ENCODE measurements at places on chromosomes 2 and 18. TPM values are rescaled to one million over a fixed set of nuclear protein-coding genes. Genes with fewer than 3 reads are reported as not detected.

DNA sequence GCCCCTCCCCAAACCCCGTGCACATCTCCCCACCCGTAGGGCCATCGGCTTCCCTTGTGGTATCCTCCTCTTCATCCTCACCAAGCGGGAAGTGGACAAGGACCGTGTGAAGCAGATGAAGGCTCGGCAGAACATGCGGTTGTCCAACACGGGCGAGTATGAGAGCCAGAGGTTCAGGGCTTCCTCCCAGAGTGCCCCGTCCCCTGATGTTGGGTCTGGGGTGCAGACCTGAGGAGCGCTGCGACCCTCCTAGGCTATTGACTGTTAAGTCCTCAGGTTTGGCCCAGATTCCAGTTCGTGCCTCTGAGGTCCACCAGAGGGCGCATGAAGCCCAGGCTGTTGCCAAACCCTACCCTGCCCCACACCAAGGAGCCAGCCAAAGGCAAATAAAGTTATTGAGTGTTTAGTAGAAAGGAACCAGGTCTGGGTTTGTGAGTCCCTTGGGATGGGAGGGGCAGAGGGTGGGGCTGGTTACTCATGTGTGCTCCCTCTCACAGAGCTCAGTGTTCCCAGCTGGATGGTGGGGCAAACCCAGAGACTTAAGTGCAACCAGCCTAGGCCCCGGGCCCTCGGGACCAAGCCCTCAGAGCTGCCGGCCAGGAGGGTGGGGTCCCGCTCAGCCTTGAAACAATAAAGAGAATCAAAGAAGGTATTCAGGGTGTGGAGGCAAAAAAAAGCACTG, 2.4 kb downstream of the PNKD start:
- H3K4me1 ChIP-seq = peaks cover 39% of the 10 kb centered on the region
- peaks cover 18% of the 10 kb centered on the region for H3K36me3 ChIP-seq
- H3K4me3 ChIP-seq = no peak overlapping the region
- H3K27ac ChIP-seq = peak overlapping the region; percentile 69

- no peaks in the 10 kb centered on the region for H3K4me1 ChIP-seq
- no peaks in the 10 kb centered on the region for H3K36me3 ChIP-seq
- no peak for DNase-seq
- H3K27ac ChIP-seq = no peak overlapping the region
These were observed 45.9 kb downstream of the SCN7A start for GRCh38 chr2:166448106-166448505.

- no peaks in the 10 kb centered on the region for H3K36me3 ChIP-seq
- H3K4me1 ChIP-seq = no peaks in the 10 kb centered on the region
- H3K27me3 ChIP-seq = peaks cover 16% of the 10 kb centered on the region
- no peak overlapping the region for H3K4me3 ChIP-seq
- H3K27ac ChIP-seq = no peak overlapping the region
These were observed 145.0 kb downstream of the HRH4 start for GRCh38 chr18:24605444-24605843.

DNA sequence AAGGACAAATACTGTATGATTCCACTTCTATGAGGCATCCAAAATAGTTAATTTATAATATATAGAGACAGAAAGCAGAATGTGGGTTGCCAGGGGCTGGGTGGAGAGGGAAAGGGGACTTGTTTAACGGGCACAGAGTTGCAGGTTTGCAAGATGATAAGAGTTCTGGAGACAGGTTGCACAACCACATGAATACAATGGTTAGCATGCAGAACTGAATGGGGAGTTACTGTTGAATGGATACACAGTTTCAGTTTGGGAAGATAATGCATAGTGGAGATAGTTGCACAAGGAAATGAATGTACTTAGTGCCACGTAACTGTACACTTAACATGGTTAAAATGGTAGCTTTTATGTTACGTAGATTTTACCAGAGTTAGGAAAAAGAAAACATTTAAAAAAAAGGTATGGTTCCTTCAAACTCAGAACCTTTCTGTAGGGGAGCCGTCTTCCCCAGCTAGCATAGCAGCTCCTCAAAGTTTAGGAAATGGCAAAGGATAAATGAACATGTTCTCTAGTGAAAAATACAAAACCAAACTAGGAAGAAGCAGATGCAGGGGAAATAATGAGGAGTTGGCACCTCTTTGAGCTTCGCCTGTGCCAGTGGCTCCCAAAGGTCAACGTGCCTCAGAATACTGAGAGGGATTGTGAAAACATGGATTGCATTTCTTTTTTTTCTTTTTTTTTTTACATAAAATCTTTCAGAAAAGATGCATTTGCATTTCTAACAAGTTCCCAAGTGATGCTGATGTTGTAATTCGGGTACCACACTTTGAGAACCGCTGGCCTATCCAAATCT, 95.2 kb downstream of the ZCCHC2 start:
- no peak overlapping the region for H3K27ac ChIP-seq
- no peaks in the 10 kb centered on the region for H3K36me3 ChIP-seq
- H3K4me1 ChIP-seq = no peaks in the 10 kb centered on the region
- peaks cover 10% of the 10 kb centered on the region for H3K27me3 ChIP-seq
- H3K4me3 ChIP-seq = no peak overlapping the region

- H3K27ac ChIP-seq = no peak overlapping the region
- peaks cover 91% of the 10 kb centered on the region for H3K27me3 ChIP-seq
- DNase-seq = no peak
- no peak overlapping the region for H3K4me3 ChIP-seq
- no peaks in the 10 kb centered on the region for H3K4me1 ChIP-seq
- no peaks in the 10 kb centered on the region for H3K36me3 ChIP-seq
These were observed 162.3 kb upstream of the REV1 start for GRCh38 chr2:99651930-99652670.

DNA sequence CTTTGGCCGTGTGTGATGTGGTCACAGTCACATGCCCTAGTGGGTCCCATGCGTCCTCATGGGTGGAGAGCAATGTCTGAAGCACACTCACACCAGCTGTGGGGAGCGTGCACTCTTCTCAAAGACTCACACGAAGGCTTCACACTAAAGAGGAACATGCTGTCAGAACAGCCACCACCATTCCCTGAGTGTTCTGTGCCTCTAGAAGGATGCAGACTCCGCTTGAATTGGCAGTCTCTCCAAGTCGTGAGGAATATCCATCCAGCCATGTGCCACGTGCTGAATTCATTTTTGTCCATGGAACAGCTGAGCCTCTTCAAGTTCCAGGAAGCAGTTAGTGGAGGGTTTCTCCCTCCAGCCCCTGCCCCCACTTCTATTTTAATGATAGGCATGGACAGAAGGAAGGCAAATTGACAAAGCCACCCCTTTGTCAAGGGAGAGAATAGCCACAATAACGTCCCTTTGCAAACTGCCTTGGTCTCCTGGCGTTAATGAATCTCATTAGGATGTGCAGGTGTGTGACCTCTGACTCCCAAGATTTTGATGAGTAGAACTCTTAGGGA, 464.3 kb upstream of the ID2 start:
- H3K4me1 ChIP-seq = no peaks in the 10 kb centered on the region
- no peak overlapping the region for H3K27ac ChIP-seq
- no peak overlapping the region for H3K4me3 ChIP-seq
- no peak for DNase-seq
- H3K36me3 ChIP-seq = no peaks in the 10 kb centered on the region
- H3K27me3 ChIP-seq = peaks cover 35% of the 10 kb centered on the region

BIRC6 gene
- total RNA-seq = 79.0 TPM

DNA sequence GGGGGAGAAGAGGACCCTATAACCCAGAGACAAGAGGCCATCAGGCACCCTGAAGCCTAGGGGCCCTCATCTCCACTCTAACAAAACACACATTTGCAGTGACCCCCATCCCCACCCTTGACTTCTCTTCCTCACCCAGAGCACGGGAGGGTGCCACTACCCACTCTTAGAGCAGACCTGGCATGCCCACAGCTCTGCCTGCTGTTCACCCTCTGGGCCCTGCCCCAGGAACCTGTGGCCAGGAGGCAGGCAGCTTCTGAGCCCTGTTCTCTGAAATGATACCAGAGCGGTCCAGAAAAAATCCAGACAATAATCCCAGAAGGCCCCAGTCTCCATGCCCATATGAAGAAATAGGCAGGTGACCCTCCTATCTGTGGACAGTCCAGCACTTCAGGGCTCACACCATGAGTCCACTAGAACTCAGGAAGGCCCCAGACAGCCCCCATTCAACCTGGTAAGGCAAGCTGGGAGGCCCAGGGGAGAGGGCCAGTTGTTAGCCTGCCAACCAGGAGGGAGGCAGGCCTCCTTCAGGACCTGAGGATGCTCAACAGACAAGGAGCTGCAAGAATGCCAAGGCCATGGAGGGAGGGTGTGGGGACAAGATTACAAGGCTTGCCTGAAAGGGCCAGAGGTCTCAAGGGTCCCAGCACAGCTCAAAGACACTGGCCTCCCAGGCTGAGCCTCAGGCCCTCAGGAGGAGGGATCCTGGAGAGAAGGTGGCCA, 75.0 kb downstream of the TNS1 start:
- H3K4me3 ChIP-seq = no peak overlapping the region
- no peaks in the 10 kb centered on the region for H3K4me1 ChIP-seq
- H3K36me3 ChIP-seq = no peaks in the 10 kb centered on the region
- no peaks in the 10 kb centered on the region for H3K27me3 ChIP-seq

KRTCAP3 gene
- total RNA-seq = 62.9 TPM

DNA sequence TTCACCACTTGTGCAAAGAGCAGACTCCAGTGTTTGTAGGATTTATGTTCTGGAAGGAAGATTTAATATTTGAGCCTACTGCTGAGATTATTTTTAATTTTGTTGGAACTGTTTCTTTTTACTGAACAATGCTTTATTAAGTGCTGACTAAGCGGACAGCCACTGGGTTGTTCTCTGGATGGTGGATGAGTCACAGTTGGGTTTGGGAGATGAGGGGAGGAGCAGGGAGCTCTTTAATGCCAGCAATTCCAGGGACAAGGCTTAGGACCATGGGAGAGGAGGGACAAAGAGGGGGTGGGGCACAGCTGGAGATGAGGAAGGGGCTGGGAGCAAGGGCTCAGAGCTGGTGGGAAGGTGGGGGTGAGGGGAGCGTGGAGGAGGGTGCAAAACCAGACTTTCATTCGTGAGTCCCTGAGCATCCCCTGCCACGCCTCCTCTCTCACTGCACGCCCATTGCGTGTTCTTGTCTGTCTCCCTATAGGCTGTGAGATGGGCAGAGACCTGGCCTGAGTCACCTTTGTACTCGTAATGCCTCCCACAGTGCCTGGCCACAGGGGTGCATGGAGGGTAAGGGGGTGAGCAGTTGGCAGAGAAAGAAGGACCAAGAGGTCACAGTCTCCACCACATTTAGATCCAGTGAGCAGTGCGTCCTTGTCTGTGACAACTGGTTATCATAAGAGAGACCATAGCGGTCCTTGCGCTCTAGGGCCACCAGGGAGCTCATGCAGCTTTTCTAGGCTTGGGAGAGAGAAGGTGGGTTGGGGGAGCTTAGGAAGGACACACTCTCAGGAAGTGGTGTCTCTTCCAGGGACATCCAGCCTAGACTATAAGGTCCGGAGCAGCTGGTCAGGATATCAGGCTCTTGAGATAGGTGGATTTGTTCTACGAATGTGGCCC, 18.4 kb downstream of the SLC4A3 start:
- peaks cover 18% of the 10 kb centered on the region for H3K4me1 ChIP-seq
- no peaks in the 10 kb centered on the region for H3K27me3 ChIP-seq
- no peak overlapping the region for H3K27ac ChIP-seq
- H3K36me3 ChIP-seq = no peaks in the 10 kb centered on the region
- H3K4me3 ChIP-seq = no peak overlapping the region
- DNase-seq = no peak

DSG3 gene
- total RNA-seq = 0.13 TPM

DES gene
- 0.60 TPM for total RNA-seq

FZD7 gene
- 30.9 TPM for total RNA-seq
